ENCODE measurements at places on chromosomes 12 and 14.

DNA sequence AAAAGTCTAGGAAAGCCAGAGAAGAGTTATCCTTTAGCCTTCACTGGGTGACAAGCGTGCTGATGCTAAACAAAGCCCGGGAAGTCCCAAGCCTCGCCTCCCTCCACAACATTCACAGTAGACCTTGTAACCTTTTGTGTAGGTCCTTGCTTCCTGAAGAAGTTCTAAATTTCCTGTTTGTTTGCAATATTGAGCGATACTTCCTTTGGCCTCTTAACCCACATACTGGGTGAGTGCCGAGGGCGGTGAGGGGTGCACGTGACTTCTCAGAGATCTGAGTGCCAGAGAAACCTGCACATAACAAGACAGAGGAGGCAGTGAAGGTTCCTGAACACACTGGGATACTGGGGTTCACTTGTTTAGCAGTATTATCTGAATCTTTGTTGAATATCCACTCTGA, 134.3 kb downstream of the PLXNC1 start:
- no peak for DNase-seq

DNA sequence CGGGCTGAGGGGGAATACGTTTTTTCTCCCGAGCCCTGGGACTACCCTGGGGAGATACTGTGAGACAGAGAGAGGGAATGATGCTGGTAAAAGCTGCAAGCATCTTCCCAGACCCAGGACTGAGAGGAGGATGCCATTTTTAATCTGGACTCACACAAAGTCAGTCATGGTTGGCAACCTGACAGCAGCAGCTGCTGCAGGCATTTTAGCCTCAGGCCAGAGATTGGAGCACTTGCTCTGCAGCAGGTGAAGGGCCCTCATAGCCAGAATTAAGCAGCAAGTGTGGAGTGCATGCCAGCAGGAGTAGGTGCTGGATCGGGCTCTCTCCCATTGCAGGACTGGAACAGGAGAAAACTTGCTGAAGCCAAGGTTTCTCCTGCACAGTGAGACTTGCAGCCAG, 361.1 kb upstream of the CLEC14A start:
- no peak for DNase-seq

- no peak for DNase-seq
Measured at GRCh38 chr12:130514149-130514551, 176.5 kb downstream of the PIWIL1 start.

GRCh38 chr12:68405343-68405781, 73.2 kb upstream of the MDM1 start:
- no peak for DNase-seq

DNA sequence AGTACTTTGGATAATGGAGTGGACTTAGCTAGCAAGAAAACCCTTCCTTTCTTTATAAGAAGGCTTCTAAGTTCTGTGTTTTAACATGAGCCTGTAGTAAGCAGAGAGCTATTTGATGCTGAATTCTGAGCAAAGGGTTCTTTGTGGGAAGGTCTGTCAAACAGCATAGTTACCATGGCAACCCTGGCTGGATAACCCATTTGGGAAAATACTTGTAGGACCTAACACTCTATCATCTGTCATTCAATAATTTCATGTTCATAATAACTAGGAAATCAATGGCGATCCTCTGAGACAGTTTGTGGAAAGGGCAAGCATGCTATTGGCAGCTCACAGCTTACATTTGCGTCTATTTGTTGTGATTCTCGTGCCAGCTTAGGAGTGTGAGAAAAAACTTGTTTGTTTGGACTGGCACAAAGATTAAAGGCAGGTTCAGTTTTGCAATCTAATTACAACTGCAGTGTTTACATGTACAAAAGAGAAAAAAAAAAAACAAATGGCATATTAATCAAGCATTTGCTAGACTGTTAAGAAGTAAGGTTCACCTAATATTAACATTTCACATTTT, 219.2 kb downstream of the PDZRN4 start:
- no peak for DNase-seq

DNA sequence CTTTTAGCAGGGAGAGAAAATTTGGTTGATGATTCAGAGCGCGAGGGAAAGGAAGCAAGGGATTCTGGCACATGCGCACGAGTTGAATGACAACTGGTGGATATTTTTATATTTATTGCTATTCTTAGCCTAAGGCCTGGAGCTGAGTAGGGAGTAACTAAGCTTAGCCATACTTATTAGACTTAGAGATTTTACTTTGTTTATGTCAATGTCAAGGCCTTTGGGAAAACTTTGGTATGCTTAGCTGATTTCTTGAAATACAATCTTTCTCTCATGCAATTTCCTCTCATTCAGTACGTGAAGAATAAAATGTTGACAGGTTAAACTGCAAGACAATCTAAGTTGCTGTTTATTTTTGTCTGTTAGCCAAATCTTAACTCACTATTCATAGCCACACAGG, 101.1 kb downstream of the CRADD start:
- no peak for DNase-seq

DNA sequence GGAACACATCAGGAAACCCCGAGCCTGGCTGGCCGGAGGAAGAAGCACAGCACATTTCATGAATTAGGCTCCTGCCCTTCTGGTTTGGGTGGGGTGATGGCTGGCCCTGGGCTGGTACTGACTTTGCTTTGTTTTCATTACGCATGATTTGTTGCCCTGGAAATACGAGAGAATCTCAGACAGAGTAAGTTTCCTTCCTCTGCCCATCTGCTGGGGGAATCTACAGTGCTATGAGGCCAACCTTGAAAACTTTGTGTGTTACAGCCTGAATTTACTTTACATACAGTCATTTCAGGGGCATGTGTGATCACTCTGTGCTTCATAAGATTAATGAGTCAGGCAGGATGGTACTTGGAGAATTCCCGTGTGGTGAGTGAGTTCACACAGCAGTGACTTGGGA, 20.5 kb upstream of the SLC5A8 start:
- no peak for DNase-seq

DNA sequence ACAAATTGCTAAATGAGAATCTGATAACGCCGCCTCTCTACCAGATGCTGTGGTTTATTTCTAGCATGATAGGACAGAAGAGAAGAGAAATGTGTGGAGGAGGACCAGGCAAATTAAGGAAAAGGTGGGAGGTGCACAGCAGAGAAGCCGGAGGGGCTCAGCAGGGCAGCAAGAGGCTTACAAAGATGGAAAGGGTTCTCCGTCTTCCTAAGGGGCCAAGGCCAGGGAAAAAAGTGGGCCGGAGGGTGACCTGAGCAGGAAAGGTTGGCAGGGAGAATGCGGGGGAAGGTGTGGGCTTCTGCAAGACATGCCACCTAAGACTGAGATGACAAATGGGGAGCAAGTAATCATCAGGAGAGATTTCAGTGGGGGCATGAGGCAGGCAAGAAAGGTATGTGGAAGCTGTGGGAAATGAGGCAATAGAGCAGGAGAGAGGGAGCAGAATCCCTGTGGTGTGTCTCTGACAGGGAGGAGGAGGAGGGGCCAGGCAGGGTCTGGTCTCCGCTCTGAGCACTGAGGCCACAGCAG, 18.7 kb downstream of the MANSC1 start:
- DNase-seq = no peak

- no peak for DNase-seq
Measured at GRCh38 chr12:14554281-14555007, 13.2 kb downstream of the PLBD1 start.

DNA sequence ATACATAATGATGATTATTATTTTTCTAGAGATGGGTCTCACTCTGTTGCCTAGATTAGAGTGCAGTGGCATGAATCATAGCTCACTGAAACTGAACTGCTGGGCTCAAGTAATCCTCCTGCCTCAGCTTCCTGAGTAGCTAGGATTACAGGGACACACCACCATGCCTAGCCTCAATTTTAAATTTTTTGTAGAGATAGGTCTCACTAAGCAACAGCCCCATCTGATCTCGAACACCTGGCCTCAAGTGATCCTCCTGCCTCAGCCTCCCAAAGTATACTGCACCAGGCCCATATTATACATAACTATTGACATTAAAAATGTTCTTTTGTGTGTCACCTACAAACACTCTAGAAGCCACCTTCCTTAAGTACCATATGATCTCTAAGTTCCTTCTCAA, 3.4 kb downstream of the TXNRD1 start:
- no peak for DNase-seq

DNA sequence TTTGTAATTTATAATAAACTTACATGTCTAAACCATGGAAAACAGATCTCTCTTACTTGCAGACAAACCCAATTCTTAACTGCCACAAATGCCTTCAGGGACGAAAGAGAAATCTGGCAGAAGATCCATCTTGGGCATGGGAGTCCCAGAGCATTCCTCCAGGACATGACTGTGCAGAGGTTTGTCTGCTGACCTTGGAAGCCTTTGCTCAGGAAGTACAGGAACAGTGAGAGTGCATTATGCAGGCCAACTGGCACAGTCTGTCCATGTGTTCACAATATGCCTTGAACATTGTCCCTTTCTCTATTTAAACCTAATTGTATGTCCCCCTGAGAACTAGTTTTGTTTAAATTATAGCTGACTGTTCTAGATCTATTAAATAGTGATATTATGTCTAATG, 467.1 kb downstream of the ATP23 start:
- DNase-seq = no peak

GRCh38 chr12:117836999-117837736, 131.6 kb downstream of the KSR2 start:
- DNase-seq = peak; percentile 60

DNA sequence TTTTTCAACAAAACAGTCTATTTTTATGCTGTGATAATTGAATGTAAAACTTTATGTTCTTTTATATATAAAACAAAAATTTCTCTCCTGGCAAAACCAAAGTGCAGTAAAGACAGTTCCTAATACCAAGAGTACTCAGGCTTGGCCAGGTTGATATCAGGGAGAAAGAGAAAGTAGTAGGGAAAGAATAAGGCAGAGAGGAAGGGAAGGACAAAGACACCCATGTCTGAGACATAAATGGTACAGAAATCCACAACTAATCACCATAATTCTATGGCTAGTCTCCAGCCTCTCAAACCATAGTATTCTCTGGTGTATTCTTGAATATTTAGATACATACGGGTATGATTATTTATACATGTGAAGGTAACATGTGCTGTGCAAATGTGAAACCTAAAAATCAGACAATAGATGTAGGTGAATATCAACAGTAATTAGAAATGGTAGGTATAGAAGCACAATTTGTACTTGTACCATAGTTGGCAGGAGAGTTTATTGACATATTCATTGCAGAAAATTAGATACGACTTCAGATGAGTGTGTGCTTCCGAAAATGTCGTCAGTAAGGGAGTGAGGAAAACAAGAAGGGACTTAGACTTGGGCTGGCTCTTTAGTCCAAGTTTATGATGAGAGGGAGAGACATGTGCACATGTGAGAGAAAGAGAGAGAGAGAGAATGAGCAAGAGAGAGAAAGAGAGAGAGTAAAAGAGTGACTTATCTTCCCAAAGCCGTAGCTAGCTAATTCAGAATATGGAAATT, 230.8 kb upstream of the NPAS3 start:
- no peak for DNase-seq

GRCh38 chr14:84749191-84749955, 780.6 kb upstream of the FLRT2 start:
- no peak for DNase-seq

GRCh38 chr14:55327179-55327578, 56.0 kb downstream of the FBXO34 start:
- no peak for DNase-seq

DNA sequence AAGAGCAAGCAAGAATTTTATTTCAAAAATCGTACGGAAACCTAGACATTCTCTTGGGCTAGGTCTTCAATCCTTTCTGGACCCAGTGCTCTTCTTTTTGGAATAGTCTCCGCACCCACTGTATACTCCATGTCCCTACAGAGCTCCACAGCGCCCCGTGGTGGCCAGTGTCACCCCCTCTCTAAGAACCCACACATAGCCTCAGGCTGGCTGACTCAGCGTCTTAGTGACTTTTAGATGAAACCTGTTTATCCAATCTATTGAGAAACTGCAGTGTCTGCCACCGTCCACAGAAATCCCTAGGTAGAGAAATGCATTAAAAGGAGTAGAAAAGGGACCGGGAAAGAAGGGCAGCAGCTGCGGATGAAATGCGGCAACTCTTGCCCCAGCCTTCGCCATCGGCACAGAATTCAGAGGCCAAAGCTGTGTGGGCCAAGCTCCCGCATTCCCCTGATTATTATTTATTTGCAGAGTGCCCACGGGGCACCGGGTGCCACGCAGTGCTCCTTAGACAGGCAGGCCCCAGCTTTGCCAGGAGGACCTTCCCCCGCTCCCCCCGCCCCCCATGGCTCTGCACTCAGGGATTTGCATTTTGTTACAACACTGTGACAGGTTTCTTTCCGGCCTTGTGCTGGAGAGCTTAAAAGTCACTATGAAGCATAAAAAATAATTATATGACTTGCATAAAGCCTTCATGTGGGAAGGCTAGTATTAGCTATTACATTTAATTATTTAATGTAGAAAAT, 170.1 kb upstream of the FKBP4 start:
- no peak for DNase-seq

GRCh38 chr12:1844661-1845409, 24.5 kb downstream of the LRTM2 start:
- no peak for DNase-seq

DNA sequence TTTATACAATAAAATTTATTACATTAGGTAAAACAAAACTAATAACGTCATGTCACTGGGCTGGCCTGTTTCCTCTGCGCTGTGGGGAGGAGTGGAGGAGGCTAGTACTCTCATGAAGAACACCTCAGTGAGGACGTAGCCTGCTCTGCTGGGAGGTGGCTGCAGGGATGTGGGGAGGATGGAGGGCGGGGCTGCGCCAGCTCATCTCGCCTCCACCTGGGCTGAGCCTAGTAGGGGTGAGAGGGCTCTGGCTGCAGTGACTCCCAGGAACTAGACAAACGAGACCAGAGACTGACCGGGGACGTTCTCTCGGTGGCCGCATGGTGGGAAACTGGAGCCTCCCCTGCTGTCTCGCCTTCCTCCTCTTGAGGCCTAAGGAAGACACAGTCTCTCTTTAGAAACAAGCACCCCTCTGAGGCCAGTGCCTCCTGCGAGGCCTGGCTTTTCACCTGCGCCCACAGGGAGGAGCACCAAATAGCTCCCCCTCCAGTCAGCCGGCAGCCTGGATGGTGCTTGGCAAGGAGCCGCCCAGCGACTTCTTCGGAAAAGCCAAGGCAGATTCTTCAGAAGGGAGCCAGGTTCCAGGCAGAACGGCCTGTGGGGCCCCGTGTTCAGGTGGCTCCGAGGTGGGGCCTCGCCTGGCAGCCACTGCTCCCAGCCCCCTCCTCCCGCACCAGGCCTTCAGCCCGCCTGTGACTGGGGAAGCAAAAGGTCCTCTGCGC, 62.4 kb downstream of the PLEKHG3 start:
- DNase-seq = no peak

- DNase-seq = no peak
Measured at GRCh38 chr14:94570440-94570839, 9.2 kb downstream of the SERPINA4 start.

- no peak for DNase-seq
Measured at GRCh38 chr12:27467641-27468040, 21.1 kb downstream of the SMCO2 start.
